ENCODE measurements at places on chromosomes 5 and 9.
A peak's percentile ranks its signal among the peaks of the same experiment; 100 is the strongest.

DNA sequence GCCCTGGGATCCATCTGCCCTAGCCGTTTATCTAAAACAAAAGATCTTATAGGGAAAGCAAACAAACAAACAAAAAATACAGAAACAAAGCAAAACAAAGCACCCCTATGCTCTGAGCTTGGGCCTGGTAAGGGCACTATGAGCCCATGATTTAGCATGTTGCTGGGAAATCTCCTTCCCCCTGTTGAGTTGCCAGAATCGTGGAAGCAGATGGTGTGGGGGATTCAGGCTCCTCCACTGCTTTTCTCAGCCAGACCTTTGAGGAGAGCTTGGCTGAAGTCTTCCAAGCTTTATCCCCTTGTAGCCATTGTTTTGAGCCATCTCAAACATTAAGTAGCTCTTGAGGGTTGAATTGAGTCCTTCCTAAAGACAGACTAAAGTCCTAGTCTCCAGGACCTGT is 29.9 kb downstream of the TMC1 start:
- DNase-seq: peak; percentile 73

DNA sequence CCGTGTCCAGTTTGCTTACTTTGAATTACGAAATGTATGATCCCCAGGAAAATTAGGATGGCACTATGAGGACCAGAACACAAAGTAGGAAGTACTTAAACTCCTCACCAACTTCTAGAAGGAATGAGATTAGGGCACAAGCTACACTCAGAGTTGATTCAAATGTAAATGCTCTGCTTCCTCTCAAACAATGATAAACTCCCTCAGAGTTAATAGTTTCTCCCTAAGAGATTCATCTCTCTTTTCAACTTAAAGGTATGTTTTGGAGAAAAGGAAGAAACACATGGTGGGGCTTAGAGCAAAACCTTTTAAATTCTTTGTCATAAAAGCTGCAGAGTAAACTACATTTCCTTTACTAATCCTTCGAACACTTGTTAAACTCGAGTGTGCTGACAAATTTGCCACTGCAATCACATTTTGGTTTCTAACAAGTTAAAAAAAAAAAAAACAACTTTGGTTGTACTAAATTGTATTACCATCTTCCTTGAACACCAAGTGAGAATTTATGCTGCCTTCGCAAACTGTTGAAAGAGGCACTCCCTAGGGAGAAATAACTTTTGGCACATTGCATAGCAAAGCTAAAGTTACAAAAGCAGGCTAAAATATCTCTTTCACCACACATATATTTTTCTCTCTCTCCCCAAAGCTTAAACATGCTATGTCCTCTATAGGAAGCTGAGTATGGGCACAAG is 66.6 kb downstream of the DENND1A start:
- DNase-seq: no peak

GRCh38 chr9:84238652-84239051 is 101.9 kb downstream of the SLC28A3 start:
- no peak for DNase-seq

GRCh38 chr5:117246424-117246823 is 671.8 kb upstream of the SEMA6A start:
- DNase-seq: no peak

- DNase-seq: no peak
Observed at GRCh38 chr9:16417749-16418148, 452.7 kb downstream of the BNC2 start.

DNA sequence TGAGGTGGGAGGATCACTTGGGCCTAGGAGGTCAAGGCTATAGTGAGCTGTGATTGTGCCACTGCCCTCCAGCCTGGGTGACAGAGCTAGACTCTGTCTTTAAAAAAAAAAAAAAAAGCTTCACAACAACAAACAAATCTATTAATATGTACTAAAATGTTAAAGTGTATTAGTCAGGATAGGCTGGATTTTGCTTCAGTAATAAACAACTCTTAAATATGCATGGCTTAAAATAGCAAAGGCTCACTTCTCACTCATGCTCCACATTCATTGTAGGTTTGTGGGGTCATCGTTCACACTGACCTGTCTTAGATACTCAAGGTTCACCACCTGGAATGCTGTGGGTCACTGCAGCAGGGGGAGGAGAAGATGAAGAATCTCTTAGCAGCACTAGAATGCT is 33.8 kb upstream of the COL15A1 start:
- no peak for DNase-seq

DNA sequence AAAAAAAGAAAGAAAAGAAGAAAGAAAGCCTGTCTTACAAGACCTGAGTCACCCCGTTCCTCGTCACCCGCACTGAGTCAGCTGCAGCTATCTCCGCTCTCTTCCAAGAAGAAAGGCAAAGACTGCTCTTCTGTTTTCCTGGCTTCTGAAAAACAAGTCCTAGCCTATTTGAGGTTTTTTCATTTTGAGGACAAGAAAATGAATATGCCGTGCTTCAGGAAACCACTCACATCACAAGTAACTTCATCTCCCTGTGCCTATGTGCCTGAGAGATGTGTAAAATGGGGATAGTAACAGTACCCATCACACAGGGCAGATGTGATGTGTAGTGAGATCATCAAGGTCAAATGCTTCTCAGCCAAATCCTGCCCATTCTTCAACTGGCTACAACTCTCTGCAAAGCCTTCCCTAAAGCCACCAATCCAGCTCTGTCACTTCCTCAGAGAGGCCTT is 78.4 kb downstream of the GLDC start:
- DNase-seq: no peak

GRCh38 chr5:12647613-12648012 is 743.4 kb upstream of the CTNND2 start:
- no peak for DNase-seq

DNA sequence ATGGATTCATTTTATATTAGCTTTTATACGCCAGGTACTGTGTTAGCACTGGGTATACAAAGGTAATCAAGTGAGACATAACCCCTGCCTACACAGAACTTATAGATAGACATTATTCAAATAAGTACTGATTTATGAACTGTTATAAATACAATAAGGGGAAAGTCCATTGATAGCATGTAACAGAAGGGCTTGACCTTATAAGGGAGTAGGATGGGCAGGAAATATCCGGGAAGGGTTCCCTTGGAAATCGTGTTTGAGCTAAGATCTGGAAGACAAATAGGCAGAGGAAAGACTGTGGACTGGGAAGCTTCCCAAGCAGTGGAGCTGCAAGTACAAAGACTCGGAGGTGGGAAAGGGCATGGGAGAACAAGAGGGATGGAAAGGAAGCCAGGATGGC is 111.5 kb downstream of the WDR41 start:
- no peak for DNase-seq

Measured in D341Med (cell line).